ENCODE measurements at places on chromosomes 7 and 10.

- DNase-seq: no peak
Observed at GRCh38 chr10:123798856-123799255, 92.8 kb downstream of the CPXM2 start.

DNA sequence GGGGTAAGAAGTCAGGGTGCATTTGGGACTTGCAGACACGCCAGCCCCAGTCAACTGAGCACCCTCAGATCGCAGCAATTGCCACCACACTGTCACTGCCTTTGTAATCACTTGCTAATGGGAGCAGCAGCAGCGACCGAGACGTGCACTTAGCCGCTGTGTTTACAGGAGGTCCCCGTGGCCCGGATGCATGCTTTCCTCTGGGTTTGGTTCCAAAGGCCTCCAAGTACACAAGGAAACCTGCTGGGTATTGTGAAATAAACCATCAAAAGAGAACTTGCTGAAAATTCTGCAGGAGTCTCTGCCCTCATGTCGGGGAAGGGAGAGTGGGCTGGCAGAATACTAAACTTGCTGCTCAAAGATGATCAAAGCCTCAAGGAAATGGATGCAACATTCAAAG lies 341.7 kb downstream of the DNAJB6 start:
- no peak for DNase-seq

DNA sequence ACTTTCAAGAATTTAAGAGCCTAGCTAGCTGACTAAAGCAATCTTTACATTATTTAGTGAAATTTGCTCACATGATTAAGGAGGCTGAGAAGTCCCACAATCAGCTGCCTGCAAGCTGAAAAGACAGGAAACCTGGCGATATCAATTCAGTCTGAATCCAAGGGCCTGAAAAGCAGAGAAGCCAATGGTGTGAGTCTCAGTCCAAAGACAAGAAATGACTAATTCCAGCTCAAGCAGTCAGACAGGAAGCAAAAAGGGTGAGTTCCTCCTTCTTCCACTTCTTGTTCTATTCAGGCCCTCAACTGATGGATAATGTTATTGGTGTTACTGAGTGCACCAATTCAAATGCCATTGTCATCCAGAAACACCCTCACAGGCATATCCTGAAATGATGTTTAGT lies 1231.6 kb upstream of the CELF2 start:
- no peak for DNase-seq

- DNase-seq: no peak
Observed at GRCh38 chr10:97685395-97685958, 1.6 kb downstream of the AVPI1 start.

GRCh38 chr7:50665403-50666123 lies 100.4 kb upstream of the DDC start:
- DNase-seq: no peak

DNA sequence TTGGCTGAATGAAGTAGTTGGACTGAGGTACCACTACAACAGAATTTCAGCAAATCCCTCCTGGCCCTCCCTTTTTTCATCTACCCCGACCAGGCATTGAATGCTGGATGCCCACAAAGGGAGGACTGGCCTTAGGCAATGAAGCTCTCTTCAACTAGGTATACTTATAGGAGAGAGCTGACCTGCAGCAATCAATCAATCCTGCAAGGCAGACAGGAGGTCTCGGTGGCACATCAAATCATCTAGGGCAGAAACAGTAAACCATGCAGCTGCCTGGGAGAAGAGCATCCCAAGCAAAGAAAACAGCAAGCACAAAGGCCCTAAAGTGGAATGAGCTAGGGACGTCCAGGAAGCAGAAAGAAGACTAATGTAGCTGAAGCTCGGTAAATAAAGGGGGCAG lies 2.4 kb upstream of the ABRAXAS2 start:
- no peak for DNase-seq

DNA sequence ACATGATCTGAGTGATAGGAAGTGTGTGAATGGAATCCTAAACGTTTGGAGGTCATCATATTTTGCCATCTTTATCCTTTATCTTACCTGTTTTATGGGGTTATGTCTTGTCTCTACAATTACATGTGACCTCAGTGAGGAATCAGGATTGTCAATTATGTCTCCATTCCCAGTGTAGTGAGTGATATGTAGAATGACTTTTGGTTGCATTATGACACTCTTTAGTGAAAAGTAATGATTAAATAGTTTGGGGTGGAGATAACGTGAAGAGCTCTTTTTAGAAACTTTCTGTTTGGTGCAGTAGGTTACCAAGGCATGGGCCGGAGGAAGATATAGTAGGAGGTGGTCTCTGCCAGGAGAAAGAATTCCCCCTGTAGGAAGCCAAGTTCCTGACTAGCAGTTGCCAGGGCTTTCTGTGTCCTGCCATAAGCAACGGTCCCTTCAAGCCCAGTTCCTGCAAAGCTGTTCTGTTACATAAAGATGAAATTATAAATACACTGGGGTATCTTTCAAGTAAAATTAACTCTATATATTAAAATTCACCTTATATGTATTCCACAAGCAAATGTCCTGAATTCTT lies 228.2 kb downstream of the NSUN6 start:
- no peak for DNase-seq

DNA sequence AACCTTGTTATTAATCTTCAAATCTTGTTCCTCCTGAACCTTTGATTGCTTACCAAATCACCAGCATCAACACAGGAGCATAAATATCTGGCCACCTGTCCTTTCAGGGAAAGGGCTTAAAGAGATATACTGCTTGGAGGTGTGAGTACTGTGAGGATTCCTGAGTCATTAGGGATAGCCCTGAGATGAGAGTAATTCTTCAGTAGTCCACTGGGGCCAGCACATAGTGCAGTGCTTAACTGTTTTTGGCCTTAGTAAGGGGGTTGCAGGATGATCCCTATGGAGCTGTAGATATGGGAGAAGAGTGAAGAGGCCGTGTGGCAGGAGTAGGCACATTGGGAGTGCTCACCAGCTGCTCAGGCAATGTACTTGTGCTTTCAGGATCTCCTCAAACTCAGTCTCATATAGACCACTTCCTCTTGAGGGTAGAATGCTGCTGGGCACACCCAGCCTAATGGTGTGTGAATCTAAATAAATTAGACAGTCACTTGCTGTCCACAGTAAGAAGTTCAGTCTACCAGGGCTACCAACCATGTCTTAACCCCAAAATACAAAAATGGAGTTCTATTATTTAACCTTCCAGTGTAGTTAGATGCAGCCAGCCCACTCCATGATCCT lies 26.5 kb upstream of the GPR141 start:
- no peak for DNase-seq

DNA sequence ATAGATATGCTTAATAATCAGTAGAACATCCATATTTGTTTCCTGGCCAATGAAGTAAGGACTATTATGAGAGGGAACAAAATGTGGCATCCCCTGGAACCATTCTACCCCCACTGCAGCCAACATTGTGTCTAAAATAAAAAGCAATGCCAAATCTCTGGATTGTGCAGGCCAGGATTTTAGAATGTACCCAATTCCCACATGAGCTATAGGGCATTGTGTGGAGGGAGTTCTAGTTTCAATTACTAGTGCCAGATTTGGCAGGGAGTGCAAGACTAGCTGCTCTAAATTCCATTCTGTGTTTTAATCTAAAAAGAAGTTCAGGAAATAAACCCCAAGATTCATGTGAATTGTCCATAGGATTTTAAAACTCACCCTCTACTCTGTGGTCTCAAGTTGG lies 112.3 kb downstream of the HGF start:
- no peak for DNase-seq

DNA sequence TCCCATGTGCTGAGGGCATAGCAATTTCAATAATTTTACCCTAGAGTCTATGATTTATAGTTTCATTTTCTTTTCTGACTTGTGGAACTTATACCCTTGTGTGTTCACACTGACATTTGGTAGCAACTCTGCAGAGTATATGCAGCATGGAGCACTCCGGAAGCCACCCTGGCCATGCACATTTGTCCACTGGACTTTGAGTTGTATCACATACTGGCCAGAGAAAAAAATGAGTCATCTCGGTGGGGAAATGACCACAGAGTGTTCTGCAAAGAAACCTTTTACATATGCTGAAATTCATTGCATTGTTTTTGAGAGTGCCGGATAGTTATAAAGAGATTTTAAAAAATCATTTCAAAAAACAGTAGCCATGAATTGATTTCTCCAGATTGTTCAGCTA lies 164.8 kb upstream of the COBL start:
- no peak for DNase-seq

GRCh38 chr7:28723336-28723735 lies 234.8 kb downstream of the TRIL start:
- DNase-seq: no peak

GRCh38 chr7:159031135-159031701 lies 113.4 kb downstream of the VIPR2 start:
- no peak for DNase-seq

DNA sequence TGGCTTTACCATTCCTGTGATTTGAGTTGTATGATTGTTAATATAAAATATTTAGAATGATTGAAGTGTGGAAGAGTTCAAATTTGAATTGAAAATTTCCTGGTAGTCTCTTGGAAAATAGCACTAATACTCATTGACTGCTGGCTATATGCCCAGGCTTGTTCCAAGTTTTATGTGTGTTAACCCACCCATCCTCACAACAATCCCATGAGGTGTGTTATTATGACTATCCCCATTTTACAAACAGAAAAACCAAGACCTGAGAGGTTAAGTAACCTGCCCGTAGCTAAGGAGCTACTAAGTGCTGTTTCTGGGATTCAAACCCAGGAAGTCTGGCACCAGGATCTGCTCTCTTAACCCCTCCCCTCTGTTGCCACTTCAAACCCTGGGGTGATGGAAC lies 213.9 kb downstream of the CREB5 start:
- DNase-seq: no peak

DNA sequence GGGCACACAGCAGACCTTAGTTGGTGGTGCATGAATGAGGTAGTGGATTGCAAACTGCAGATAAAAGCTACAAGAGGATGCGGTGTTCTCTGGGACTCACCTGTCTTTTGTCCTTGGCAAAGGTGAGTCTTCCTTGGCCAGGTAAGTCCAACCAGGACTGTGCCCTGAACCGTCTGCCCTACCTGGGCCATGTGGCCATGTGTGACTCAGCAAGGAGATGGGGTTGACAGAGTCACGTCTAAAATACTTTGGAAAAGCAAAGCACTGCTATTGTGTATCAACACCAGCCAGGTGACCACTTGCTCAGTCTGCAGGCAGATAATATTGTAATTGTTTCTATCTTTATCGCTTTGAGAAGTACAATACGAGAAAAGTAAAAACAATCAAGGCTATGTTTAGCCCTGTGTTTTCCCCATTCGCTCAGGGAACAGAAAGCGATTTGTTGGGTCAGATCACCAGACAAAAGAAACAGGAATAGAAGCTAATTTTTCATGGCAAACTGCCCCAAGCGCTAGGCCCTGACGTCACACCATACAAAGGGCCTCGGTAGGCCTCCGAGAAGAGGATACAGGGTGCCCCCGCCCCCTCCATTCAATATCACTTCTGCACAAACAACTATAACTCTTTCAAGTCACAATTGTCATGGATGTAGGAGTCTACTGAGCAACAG lies 57.3 kb downstream of the FAM53B start:
- no peak for DNase-seq

DNA sequence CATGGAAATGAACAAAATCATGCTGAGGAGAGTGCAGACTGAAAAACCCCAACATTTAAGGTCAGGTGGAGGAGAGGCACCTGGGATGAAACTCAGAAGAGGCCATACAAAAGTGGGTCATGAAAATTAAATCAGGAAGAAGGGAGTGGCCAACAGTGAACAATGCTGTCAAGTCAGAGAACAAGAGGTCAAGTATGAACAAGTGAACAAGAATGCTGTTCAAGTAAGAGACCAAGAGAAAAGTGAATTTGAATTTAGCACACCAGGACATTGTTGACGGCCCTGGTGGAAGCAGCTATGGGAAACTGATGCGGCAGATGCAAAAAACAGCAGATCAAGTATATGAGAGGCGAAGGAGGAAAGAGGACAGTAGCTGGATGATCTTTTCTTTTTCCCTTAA lies 7.9 kb downstream of the CEP41 start:
- no peak for DNase-seq

DNA sequence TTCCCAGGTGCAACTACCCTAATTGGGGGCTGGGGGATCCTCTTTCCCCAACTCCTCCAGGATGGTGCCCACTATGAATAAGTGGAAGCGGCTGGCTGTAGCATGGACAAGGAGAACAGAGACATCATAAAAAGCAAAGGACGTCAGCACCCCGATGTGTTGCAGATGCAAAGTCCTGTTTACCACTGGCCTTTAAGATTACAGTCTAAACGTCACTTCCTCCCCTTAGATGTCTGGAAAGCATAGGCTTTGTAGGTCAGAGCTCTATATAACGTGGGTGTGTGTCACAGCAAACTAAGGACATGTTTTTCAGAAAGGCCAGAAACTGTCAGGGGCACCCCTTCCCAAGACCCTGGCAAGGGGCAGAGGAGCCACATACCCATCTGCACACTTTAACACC lies 7.9 kb downstream of the COBL start:
- DNase-seq: no peak

DNA sequence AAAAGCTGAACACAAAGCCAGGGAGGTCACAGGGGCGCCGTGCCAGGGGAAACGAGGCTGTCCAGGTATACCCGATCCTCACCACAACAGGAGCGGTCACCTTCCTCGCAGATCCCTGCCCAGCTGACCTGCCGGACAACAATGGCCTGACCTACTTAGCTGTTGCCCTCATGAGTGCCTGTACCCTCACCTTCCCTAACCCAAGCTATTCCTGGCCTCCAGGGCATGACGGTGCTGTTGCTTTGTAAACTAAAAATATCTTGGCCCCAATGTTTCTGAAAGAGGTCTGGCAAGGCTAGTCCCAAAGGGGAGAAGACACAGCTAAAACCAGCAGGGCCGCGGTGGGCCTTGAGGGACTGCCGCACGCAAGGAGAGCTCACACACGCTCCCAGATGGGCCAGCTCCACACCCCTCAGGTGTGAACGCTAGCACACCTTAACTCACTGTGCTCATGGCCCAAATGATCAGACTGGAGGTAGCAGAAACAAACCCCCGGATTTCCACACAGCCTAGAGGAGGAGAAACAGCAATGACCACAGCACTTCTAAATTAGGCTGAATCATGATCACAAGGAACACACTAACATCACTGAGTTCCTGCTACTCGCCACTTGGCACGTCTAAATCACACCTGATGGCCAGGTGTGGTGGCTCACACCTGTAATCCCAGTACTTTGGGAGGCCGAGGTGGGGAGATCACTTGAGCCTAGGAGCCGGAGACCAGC lies 66.3 kb upstream of the CYTH3 start:
- no peak for DNase-seq

- DNase-seq: no peak
Observed at GRCh38 chr7:106010866-106011265, 47.8 kb downstream of the CDHR3 start.

GRCh38 chr10:96700374-96701099 lies 19.8 kb downstream of the PIK3AP1 start:
- DNase-seq: no peak

DNA sequence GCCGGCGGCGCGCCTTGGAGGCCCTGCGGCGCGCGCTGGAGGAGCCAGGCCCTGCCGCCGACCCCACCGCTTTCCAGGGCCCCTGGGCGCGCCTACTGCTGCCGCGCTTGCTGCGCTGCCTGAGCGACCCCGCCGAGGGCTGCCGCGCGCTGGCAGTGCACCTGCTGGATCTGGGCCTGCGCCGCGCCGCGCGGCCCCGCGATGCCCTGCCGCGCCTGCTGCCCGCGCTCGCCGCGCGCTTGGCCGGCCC lies 280 bp downstream of the DNAAF5 start:
- no peak for DNase-seq

Data from right forelimb (tissue), 1 donor.